NCI-H446 (cell line): ENCODE measurements at places on chromosomes 1 and 21.

GRCh38 chr1:52119301-52120079 is 22.4 kb upstream of the ZFYVE9 start:
- no peak for DNase-seq

DNA sequence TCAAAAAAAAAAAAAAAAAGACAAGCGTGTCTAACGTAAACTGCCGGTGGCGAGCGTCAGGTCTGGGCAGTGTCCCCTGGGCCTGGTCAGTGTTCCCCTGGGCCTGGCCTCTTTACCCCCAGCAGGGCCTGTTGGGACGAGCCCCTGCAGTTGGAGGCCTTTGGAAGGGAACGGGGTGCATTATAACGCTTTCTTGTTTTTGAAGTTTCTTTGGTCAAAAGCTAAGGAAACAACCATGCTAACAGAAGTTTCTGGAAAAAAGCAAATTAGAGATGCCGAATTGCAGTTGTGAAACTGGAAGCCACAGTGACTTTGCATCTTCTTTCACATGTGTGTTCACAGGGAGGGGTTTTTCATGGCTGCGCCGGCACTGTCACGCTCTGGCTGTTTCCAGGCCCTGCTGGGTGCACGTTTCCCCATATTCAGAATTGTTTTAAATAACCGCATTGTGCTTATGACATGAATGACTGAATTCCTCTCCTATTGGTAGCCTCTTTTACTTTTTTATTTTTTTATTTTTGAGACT is 16.0 kb downstream of the RRP1 start:
- DNase-seq, result no peak

DNA sequence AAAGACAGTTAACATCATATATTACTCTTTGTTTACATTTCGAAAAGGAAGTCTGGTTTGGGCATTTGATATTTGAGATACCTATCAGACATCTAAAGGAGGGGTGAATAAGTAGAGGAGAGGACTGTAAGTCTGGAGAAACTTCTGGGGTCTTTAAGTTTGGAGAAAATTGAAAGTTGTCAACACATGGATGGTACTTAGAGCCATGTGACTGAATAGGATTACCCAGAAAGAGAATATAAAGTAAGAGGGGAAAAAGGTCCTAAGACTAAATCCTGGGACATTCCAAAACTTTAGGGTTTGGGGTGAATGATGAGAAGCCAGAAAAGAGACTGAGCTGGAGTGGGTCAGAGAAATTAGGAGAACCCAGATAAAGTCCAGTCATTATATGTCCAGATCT is 10.1 kb upstream of the RNF2 start:
- no peak for DNase-seq

GRCh38 chr1:17669866-17670451 is 85.2 kb upstream of the ACTL8 start:
- DNase-seq, result no peak

DNA sequence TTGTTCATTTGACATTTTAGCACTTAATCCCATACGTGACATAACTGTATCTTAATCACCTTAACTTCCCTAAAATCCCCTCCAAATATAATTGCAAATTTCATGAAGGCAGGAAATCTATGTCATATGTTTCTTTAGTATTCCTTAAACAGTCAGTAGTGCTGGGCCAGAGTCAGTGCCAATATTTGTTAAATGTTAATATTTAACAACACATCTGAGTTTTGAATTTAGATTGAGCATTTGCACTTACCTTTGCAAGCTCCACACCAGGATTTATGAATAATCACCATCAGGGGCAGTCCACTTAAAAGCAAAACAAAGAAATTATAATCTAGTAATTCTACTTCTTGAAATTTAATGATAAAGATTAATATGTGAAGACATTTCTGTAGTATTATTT is 5.3 kb downstream of the KTI12 start:
- no peak for DNase-seq

DNA sequence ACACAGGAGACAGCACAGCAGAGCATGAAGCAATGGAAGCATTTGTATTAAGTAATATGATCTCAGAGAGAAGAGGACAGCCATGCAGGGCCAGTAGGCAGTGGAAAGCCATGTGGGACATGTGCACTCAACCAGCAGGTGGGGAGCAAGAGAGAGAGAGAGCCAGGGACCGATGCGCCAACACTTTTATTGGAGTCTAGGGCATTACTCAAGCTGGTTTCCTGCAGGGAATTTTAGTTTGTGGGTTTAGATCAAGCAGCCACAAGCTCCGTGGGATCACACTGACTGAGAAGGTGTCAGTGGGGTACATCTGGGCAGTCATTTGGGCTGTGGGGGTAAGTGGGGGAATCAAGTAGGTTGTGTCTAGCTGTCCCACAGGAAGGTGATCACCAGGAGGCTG is 137.1 kb downstream of the PCBP3 start:
- DNase-seq, result no peak
